Mesenchymal stem cell (in vitro differentiated cells and primary cell): ENCODE measurements at places on chromosomes 7 and 10.

DNA sequence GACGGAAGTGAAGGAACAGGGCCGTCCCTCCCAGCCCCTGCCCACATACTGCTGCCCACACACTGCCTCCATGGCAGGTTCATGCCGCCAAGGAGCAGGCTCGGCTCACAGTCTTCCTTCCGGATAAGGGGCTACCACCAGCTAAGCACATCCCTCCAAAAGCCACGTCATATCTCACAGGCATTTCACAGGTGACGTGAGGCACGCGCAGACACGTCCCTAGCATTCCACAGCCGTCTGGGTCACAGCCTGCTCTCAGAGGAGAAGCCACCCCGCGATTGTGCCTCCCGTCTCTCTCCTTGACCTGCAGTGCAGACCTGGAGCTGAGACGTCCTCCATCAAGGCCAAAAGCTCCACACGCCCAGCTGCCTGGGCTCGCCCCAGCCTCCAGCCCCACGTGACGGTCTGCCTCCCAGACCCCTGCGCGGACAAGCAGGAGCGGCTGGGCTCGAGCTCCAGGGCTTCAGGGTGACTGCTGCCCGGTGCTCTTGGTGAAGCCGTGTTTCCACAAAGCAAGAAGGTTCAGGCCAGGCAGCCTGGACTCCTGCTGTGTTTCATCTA lies 114.0 kb downstream of the MAD1L1 start:
- no peak for DNase-seq

GRCh38 chr7:150313870-150314269 lies 9.3 kb upstream of the LRRC61 start:
- DNase-seq = no peak

DNA sequence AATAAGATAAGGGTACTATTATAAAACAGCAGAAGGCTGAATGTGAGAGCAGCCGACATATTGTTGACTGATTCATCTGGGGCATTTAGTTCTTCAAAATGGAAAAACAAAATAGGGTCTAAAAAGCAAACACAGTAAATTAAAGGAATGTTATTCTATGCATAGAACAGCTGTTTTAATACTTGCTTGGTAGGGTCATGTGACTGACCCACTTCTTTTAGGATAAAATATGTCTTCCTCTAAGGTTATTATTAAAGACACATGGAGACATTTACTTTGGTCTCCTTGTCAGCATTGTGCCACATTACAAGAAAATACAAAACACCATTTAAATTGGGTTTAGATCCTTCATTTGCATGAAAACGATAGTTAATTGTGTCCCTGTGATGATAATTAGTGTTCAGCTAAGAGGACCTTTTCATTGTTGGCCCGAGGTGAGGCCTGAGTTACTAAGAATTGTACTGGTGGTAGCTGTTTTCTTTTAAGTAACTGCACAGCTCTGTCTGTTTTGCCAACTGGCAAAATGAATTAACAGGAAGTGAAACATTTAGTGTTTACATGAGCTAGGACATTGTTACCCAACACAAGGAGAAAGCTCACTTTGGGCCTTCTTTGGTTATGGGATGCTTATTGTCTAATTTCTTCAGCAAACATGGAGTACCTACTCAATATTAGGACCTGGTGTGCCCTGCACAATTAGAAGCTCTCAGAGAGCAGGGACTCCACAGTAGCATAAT lies 764.4 kb downstream of the LRMDA start:
- peak; percentile 41 for DNase-seq

DNA sequence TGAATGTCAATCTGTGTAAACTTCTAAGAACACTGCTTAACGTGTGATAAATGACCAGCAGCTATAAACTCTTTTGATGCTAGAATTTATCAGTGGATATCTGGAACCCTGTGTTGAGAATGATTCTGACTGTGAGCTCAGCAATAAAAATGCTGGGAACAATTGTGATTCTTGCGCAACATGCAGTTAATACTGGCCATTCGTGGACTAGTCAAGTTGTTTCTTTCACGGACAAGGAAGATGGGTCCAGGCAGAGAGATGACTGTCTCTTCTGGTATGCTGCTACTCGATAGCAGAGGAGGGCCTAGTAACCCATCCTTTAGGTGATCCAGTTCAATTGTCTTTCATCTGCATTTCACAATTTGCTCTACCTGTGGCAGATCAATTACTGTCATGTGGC lies 394.8 kb upstream of the IGFBP3 start:
- DNase-seq = peak; percentile 51

DNA sequence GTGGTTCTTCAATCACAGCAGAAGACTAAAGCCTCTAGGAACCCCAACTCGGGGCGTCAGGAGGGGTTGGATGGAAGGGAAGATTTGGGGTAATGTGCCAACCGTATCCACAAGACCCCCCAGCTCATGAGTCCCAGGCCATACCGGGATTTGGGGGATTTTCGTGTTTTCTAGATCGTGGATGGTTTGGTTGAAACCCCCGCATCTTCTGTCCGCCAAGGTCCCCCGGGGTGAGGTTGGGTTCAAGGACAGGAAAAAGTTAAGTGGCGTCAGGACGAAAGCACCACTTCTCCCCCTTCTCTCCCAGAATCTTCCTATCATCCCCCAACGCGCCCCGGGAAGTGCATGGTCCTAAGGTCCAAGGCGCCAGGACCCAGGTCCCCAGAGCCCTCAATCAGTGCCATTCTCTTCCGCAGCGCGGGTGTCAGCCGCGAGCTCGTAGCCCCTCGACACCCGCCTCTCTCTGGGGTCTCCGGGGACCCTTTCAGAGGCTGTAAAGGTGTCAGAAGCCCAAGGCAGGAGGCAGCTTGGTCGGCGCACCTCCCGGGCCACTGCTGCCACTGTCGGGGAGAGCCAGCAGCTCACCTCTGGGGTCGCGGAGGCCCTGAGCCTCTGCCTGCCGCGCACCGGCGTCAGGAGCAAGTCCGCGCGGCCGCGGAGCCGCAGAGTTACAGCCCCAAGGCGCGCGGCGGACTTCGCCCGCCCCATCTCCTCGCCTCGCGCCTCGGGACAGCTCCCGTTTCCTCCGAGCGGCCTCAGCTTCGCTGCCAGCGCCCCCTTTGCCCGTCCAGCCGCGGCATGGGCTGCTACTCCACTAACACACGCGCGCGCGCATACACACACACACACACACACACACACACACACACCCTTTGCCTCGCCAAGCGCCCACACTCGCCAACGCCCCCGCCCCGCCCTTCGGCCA lies 1.5 kb downstream of the MKX start:
- DNase-seq = peak; percentile 27

- DNase-seq = no peak
These were observed 11.3 kb downstream of the AGK start for GRCh38 chr7:141562543-141562942.
